ENCODE measurements at places on chromosomes 6 and 20.

DNA sequence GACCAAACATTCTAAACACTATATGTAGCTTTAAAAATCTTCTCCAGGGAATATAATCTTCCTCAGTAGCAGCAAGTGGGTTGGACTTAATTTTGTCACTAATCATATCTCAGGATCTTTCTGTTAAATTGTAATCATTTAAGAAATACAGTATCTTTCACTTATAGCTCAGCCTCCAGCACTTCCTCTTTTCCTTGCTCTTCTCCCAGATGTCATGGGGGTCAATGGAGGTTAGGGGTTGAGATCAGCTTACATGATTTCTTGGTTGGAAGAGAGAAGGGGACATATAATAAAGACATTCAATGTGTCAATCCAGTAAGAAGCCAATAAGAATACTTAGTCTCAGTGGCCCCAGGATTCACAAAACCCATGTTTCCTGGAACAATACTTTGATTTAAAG is 15.7 kb upstream of the REPS1 start:
- no peak for DNase-seq

DNA sequence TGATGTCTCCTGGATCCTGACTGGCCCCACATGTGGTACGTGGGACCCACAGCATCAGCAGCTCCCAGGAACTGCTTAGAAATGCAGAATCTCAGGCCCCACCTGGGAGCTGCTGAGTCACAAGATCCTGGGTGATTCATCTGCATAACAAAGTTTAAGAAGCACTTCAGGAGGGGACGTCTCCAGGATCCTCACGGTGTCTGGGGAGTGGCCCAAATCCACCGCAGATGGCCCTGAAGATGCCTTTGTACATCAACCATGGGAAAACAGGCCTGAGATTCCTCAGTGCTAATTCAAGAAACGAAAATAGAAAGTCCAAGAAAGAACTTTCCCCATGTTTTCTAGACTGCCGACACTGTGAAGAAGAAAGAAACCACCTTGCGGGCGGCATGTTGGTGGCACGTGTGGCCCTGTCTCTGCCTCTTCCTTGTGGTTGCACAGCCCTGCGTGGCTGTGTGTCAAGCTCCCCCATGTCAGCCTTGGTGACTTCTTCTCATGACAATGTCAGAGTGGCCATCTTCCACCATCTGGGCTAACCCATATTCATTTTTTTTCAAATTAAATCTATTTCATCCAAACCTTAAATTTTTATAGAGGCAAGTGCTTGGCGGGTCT is 26.1 kb downstream of the RRBP1 start:
- DNase-seq, result peak; percentile 49

DNA sequence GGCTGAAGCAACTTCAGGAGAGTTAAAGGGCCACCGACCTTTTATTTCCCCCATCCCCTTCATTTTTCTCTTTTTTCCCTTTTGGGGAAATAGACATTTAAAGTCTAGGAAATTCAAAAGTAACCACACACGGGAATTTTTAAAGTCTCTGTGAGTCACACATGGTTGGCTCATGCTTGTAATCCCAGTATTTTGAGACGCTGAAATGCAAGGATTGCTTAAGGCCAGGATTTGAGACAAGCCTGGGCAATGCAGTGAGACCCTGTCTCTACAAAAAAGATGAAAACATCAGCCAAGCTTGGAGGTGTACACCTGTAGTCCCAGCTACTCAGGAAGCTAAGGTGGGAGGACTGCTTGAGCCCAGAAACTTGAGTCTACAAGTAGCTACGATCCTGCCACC is 34.2 kb downstream of the KATNA1 start:
- no peak for DNase-seq

DNA sequence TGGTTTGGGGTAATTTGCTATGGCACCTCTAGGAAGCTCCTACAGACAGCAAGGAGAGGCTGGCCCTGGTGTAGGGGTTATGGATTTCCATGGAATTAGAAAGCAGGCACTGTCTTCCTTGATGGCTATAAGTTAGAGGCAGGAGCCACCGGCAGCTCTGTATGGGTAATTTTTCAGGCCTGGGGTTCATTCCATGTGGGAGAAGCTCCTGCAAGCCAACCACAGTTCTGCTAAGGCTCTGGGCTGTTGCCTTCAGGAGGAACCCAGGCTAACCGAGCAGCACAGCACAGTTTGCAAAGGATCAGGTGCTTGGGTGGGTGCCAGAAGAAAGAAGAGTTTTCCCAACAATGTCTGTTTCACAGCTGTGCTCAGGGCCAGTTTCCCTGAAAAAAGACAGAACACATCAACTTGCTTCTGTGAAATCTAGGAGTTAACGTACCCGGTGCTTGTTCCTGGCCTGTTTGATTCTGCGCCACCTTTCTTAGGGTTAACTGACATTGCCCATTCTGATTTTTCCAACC is 162.8 kb upstream of the MYLIP start:
- DNase-seq, result no peak

DNA sequence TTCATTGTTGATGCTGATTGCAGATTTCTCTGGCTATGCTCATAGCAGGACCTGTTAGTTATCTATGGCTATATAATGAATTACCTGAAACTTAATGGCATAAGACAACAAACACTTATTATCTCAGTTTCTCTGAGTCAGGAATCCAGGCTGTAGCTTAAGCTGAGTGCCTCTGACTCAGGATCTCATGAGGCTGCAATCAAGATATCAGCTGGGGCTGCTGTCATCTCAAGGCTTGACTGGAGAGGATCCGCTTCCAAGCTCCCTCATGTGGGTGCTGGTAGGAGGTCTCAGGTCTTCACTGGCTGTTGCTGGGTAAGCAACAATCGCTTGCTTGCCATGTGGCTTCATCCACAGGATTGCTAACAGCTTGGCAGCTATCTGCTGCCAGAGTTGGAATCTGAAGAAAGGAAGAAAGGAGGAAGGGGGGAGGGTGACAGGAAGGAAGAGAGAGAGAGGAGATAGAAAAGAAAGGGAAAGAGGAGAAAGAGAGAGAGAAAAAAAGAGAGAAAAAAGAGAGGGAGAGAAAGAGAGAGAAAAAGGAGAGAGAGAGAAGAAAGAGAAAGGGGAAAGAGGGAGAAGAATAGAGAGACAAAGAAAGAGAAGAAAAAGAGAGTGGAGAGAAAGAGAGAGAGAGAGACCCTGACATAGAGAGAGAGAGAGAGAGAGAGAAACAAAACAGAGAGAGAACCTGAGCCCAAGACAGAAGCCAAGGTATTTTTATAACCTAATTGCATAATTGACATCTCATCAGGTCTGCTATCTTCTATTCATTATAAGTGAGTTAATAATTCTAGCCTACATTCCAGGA is 579.0 kb upstream of the BTBD3 start:
- DNase-seq, result no peak

GRCh38 chr6:133431031-133431430 is 189.9 kb downstream of the EYA4 start:
- DNase-seq, result no peak

DNA sequence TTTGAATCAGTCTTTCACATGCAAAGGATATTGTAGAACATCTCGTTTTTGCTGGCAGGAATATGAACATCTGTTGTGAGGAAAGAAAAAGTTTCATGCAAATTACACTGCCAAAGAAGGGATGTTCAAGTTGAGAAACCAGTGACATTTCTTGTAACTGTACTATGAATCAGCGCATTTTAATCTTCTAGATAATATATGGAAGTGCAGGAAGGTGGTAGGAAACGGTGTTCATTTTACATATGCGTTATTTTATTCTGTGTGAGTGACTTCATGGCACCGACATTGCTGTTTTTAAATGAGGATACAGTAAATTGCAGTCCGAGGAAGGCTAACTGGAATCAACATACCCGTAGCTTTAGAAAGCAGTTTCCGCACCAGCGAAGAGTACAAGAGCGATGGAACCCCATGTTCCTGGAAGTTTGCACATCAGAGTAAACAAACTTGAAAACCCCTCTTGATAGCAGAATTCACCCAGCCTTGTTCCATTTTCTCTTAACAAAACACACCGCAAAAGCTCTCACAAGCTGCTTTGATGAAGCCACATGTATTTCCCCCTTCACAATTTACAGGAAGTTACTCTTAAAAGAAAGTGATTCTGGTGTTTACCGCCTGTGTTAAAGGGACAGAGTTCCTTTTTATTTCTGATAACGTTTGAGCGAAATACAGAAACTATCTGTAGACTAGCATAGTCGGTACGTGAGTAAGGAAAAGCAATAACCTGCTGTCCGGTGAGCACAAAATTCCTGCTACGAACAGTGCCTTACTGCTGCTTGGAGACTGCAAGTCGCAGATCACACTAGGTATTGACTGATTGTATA is 11.5 kb downstream of the PRDM1 start:
- no peak for DNase-seq
